Upper lobe of right lung (tissue), 1 donor: ENCODE measurements at places on chromosomes 16 and 17. TPM values are rescaled to one million over a fixed set of nuclear protein-coding genes. Genes with fewer than 3 reads are reported as not detected.

GRCh38 chr17:60971515-60972369, 294.1 kb downstream of the BCAS3 start:
- no peaks in the 10 kb centered on the region for H3K27me3 ChIP-seq

DNA sequence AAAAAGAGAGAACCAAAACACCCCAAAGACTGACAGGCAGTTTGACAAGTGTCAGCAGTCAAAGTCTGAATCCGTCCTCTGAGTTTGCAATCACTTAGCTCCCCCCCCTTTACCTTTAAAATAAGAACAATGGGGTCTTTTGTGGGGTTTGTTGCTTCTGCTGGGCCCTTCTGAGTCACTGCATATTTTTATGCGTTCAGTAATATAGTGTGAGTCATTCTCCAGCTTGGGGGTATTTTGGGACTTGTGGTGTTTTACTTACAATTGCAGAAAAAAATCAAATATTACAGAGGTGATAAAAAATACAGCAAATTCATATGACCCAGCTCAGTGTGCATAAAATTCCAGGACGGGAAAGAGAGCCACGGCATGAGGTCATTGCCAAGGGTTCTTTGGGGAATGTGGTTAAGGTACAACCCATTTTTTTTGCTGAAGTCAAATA, 120.1 kb downstream of the CYLD start:
- no peaks in the 10 kb centered on the region for H3K4me1 ChIP-seq

DNA sequence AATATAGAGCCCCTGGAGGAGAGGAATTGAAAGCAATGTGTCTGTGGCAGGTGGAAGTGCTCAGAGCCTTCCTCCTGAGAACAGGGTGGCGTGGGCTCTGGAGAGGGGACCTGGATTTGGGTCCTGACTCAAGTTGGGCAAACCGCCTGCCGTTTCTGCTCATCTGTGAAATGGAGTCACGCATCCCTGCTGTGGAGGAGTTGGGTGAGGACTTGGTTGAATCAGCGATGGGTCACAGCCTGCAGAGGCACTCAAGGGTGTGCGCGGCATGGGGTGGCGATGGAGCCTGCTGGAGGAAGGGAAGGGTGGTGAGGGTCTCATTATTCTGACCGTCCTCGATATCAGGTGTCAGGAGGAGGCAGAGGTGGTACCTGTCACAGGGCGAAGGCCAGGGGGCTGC, 3.1 kb downstream of the ADAD2 start:
- H3K4me3 ChIP-seq = no peak overlapping the region
- no peaks in the 10 kb centered on the region for H3K36me3 ChIP-seq

- DNase-seq = no peak
- H3K4me3 ChIP-seq = no peak overlapping the region
- H3K36me3 ChIP-seq = no peaks in the 10 kb centered on the region
- H3K27me3 ChIP-seq = no peaks in the 10 kb centered on the region
- no peaks in the 10 kb centered on the region for H3K4me1 ChIP-seq
Measured at GRCh38 chr17:57415751-57416207, 159.5 kb downstream of the MSI2 start.

DNA sequence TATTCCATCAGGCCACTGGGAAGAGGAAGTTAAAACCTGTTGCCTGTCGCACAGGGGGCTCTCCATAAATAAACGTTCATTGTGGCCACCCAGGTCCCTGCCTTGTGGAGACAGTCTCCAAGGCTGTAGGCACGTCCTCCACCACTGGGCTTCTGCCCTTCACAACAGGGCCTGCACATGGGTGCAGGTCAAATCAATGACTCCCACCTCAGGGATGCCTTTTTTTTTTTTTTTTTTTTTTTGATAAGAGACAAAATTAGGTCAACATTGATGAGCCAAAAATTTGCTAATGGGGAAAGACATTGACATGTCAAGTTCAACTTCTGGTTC, 12.6 kb upstream of the SLC12A3 start:
- no peaks in the 10 kb centered on the region for H3K36me3 ChIP-seq
- no peaks in the 10 kb centered on the region for H3K27me3 ChIP-seq
- H3K4me3 ChIP-seq = no peak overlapping the region

- H3K4me1 ChIP-seq = peaks cover 8% of the 10 kb centered on the region
- H3K4me3 ChIP-seq = peak within 1 kb of the TSS; percentile 45
- peak within 1 kb of the TSS; percentile 68 for H3K27ac ChIP-seq
- no peak for DNase-seq
Measured at GRCh38 chr17:31321481-31321880, at the start of gene EVI2A. Gene EVI2A, minus strand, starts transcription at chr17:31321622. Its CDS starts 2,609 bp downstream, at chr17:31319013.

DNA sequence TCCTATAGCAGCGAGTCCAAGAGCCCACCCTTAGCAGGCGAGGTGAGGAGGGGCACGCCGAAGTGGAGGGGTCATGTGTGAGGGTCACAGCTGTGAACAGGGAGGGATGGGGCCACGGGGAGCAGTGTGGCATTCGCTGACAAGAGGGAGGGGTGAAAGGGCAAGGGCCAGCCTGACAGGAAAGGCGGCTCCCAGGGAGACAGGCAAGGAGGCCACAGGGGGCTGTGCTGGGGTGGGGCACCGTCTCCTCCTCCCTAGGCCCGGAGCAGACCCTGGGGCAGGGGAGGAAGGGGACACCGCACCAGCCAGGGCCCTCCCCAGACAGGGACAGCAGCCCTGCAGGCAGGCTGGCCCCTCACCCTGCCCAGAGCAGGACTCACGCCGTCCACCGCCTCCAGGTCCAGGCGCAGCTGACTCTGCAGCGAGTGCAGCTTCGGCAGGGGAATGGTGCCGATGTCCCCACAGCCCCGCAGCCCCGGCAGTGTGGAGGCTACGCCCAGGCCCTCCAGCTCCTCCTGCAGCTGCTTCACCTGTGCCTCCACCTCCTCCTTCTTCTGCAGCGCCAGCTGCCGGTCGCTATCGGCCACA, 15.1 kb downstream of the GNPTG start:
- H3K4me1 ChIP-seq = no peaks in the 10 kb centered on the region
- H3K27me3 ChIP-seq = no peaks in the 10 kb centered on the region
- no peak overlapping the region for H3K4me3 ChIP-seq

Gene EPN3
- 0.09 TPM for total RNA-seq

DNA sequence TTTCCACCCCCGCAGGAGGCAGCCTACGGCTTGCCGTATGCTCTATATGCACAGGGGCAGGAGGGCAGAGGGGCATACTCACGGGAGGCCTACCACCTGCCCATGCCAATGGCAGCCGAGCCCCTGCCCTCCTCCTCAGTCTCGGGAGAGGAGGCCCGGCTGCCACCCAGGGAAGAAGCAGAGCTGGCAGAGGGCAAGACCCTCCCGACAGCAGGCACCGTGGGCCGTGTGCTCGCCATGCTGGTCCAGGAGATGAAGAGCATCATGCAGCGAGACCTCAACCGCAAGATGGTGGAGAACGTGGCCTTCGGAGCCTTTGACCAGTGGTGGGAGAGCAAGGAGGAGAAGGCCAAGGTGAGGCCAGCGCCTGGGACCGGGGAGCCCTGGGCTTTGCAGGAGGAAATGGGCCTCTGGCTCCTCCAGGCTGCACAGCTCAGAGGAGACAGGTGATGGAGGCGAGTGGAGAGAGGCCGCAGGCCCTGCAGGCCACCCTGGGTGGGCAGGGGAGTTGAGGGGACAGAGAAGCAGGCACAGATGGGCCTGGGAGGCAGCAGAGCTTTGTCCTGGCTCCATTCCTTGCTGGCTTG, 8.6 kb downstream of the SETD1A start:
- no peak for DNase-seq
- H3K36me3 ChIP-seq = peaks cover 98% of the 10 kb centered on the region
- H3K4me3 ChIP-seq = no peak overlapping the region
- H3K4me1 ChIP-seq = no peaks in the 10 kb centered on the region
- H3K27me3 ChIP-seq = no peaks in the 10 kb centered on the region
- H3K27ac ChIP-seq = no peak overlapping the region

DNA sequence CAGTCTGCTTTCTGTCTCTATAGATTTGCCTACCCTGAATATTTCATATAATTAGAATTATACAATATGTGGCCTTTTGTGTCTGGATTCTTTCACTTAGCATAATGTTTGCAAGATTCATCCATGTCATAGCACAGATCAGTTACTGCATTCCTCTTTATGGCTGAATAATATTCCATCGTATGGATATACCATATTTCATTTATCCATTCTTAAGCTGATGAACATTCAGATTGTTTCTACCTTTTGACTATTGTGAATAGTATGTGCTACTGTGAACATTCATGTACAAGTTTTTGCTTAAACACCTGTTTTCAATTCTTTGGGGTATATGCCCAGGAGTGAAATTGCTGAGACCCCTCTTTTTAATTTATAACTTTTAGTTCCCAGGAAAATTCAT, 49.4 kb upstream of the MSI2 start:
- peaks cover 4% of the 10 kb centered on the region for H3K27me3 ChIP-seq
- H3K27ac ChIP-seq = no peak overlapping the region
- H3K4me3 ChIP-seq = no peak overlapping the region
- no peak for DNase-seq
- H3K4me1 ChIP-seq = no peaks in the 10 kb centered on the region

- no peak overlapping the region for H3K27ac ChIP-seq
- H3K27me3 ChIP-seq = no peaks in the 10 kb centered on the region
- H3K4me1 ChIP-seq = no peaks in the 10 kb centered on the region
- H3K4me3 ChIP-seq = no peak overlapping the region
Measured at GRCh38 chr17:60920107-60920506, 242.5 kb downstream of the BCAS3 start.

Gene MYH13
- total RNA-seq = not detected

GRCh38 chr17:42266918-42267766, 9.0 kb downstream of the STAT5B start:
- H3K4me3 ChIP-seq = no peak overlapping the region
- DNase-seq = no peak
- peaks cover 10% of the 10 kb centered on the region for H3K4me1 ChIP-seq
- no peaks in the 10 kb centered on the region for H3K36me3 ChIP-seq
- H3K27ac ChIP-seq = no peak overlapping the region

- DNase-seq = no peak
- H3K4me3 ChIP-seq = no peak overlapping the region
- H3K36me3 ChIP-seq = no peaks in the 10 kb centered on the region
Measured at GRCh38 chr16:12837291-12837690, 33.6 kb upstream of the CPPED1 start.

DNA sequence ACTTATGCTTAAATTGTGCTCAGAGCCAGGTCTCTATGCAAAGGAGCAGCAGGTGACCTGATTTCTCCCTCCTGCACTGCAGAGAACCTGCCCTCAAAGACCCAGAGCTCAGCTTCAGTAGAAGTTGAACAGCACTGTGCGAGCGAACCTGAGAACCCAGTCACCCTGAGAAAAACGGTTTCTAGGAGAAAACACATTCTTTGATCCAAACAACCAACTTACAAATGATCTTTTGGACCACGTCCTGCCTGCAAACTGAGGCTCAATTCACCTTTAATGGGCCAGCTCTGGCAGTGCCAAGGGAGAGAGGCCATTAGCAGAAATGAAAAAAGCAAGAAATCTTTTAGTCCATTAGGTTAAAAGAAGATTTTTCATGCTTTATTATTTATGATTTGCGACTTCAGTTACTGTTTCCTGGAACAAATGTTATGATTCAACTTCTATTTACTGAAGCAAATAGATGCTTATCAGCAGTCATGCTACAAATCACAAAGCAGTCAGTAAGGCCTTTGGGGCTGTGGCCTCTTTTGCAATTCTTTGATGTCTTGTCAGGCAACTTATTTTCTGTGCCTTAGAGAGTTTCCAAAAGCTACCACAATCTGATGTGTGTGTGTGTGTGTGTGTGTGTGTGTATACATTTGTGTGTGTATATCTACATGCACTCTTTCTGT, 65.7 kb upstream of the LRRC37A3 start:
- no peak for DNase-seq
- no peaks in the 10 kb centered on the region for H3K27me3 ChIP-seq
- H3K36me3 ChIP-seq = no peaks in the 10 kb centered on the region
- H3K4me3 ChIP-seq = no peak overlapping the region

Gene TLCD3B
- not detected for total RNA-seq

- H3K27ac ChIP-seq = no peak overlapping the region
- DNase-seq = no peak
- H3K4me1 ChIP-seq = peaks cover 7% of the 10 kb centered on the region
- peak overlapping the region; percentile 81 for H3K4me3 ChIP-seq
- H3K27me3 ChIP-seq = no peaks in the 10 kb centered on the region
- no peaks in the 10 kb centered on the region for H3K36me3 ChIP-seq
Measured at GRCh38 chr16:25031132-25031440, 15.9 kb upstream of the ARHGAP17 start.

DNA sequence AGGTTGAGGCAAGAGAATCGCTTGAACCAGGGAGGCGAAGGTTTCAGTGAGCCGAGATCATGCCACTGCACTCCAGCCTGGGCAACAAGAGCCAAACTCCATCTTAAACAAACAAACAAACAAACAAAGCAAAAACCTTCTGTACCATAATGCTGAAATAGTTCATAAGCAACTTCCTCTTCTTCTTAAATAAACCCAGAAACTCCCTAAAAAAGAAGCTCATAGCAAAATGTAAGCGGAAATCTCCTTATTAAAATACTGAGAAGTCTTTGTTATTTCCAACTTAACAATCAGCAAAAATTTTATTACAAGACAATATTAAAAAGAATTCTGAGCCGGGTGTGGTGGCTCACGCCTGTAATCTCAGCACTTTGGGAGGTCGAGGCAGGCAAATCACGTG, 82.8 kb downstream of the FBXL20 start:
- H3K27me3 ChIP-seq = no peaks in the 10 kb centered on the region
- H3K4me3 ChIP-seq = no peak overlapping the region
- no peaks in the 10 kb centered on the region for H3K4me1 ChIP-seq
- DNase-seq = no peak
- H3K36me3 ChIP-seq = no peaks in the 10 kb centered on the region
- no peak overlapping the region for H3K27ac ChIP-seq

- no peak overlapping the region for H3K27ac ChIP-seq
- H3K36me3 ChIP-seq = no peaks in the 10 kb centered on the region
- no peak for DNase-seq
- peak overlapping the region; percentile 45 for H3K4me3 ChIP-seq
- peaks cover 21% of the 10 kb centered on the region for H3K27me3 ChIP-seq
Measured at GRCh38 chr17:42180411-42180921, 476 bp downstream of the KCNH4 start.

GRCh38 chr16:10022098-10022497, 160.1 kb downstream of the GRIN2A start:
- H3K4me3 ChIP-seq = no peak overlapping the region
- no peaks in the 10 kb centered on the region for H3K36me3 ChIP-seq
- no peak for DNase-seq

DNA sequence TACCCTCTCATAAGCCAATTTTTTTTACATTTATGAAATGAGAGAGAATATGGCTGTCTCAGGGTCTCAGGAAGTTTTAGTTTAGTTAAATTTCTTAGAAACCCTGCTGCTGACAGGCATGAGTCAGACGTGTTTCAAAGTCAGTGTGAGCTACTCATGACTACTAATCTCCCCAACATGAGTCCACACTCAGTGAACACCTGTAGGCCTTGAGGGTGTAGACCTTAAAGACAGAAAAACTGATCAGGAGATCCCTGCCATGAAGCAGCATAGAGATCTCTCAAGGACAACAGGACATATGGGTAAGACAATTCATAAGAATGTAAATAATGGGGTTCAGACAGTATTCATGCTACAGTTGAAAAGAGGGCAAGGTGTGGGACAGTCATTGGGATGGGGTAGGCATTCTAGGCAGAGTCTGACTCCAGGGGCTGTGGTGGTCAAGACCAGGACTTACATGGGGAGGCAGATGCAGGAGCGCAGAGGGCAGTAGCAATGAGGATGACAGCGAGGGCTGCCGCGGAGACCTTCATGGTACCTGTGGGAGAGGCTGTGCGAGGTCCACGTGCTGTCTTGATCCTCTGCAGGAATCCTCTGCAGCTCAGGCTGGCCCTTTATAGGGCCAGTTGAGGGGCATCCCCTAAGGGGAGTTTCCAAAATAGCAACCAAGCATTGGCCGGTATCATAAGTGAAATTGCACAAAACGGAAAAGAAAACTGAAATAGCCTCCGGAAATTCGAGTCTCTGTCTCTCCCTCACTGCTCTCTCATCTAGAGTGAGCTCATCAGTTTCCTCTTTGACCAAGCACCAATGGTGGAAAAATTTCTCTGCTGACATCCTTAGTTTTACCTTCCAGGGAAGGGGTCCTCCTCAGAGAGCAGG, at the start of gene CCL5:
CCL5 (minus strand) TSS at position 588 of the 882 bp plus-strand sequence.
- H3K4me3 ChIP-seq = peak within 1 kb of the TSS; percentile 32
- no peaks in the 10 kb centered on the region for H3K4me1 ChIP-seq
- H3K36me3 ChIP-seq = no peaks in the 10 kb centered on the region
- no peaks in the 10 kb centered on the region for H3K27me3 ChIP-seq
- peak within 1 kb of the TSS; percentile 7 for H3K27ac ChIP-seq
